HAP-1 (cell line): ENCODE measurements at places on chromosomes 7 and 10.

DNA sequence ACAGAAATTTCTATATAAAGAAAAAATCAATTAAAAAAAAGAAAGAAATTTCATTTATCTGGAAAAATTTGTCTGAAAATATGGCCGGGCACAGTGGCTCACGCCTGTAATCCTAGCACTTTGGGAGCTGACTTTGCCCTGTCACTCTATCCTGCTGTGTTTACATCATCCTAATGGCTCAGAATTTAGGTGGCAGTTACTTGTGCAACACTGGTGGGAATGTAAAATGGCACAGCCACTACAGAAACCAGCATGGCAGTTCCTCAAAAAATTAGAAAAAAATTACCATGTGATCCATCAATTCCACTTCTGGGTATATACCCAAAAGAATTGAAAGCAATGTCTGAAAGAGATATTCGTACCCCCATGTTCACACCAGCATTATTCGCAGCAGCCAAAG is 405.2 kb upstream of the AUTS2 start:
- no peak for DNase-seq

DNA sequence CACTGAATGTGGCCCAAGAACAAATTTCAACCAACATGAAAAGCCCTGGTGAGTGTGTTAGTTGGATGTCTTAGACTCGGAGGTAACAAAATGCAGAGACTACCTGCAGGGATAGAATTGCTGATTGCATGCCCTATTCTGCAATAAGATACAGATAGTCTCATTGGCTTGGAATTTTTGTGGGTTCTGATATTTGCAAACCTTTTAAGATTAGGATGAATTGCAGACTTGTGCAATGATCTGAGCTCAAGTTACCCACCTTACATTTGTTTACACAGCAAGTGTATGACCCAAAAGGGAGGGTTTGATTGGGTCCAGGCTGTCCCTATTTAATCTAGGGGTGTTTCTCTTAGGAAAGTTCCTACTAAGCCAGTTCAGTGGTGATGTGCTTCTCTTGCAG is 45.4 kb downstream of the GPR37 start:
- DNase-seq, result no peak

DNA sequence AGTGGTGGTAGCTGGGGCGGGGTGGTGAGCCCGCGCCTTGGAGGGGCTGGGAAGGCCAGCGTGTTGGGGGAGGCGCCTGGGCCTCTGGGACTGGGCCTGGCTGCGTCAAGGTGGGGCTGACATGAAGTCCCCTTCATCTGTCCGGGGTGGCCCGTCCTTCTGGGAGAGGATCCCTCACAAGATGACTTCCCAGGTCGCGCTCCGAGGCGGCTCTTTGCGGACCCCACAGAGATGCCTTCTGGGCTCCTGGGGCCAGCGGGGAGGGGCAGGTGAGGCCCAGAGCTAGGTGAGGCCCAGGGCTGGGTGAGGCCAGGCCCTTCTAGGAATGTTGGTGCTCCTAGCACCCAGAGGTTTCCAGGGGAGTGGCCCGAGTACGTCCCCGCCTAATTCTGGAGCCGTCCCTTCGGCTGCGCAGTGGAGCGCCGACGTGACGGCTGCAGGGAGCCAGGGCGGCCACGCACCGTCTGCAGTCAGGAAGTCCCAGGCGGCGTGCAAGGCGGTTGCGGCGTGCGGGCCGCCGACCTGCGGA is 58.2 kb upstream of the NUPR2 start:
- DNase-seq, result no peak

DNA sequence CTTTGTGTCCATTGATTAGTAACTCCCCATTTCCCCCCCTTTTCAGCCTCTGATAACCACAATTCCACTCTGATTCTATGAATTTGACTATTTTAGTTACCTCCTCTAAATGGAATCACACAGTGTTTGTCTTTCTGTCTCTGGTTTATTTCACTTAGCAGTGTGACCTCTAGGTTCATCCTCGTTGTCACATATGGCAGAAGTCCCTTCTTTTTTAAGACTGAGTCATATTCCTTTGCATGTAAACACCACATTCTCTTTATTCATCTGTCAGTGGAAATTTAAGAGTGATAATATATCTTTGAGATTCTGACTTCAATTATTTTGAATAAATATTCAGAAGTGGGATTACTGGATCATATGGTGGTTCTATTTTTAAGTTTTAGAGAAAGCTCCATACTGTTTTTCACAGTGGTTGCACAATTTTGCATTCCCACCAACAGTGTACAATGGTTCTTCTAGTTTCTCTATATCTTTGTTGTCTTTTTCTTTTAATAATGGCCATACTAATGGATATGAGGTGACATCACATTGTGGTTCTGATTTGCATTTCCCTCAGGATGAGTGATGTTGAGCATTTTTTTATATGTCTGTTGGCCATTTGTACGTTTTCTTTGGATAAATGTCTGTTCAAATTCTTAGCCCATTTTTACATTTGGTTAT is 126.1 kb upstream of the GRB10 start:
- no peak for DNase-seq

DNA sequence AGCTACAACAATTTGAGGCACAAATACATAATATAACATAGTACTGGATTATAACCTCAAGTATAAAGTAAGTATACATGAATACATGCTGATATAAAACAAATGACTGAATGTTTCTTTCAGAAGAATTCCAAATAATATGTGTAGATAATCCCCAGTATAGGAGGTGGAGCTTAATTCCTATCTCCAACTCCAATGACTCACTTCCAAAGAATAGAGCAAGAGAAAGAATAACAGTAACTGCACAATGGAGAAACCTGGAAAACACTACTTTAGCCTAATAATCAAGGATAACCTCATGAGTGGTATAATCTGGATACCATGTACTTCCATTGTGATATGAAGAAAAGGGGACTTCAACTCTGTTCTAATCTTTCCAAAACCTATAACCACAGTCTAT is 13.7 kb upstream of the SEMA3C start:
- no peak for DNase-seq

- DNase-seq, result no peak
Observed at GRCh38 chr10:103021150-103021899, 103.2 kb downstream of the CNNM2 start.

GRCh38 chr7:155223503-155223902 is 74.2 kb upstream of the INSIG1 start:
- no peak for DNase-seq
